Stimulated activated CD4-positive, alpha-beta T cell treated with anti-CD3 and anti-CD28 coated beads, Interleukin-12 subunit alpha, Interleukin-12 subunit beta, amount 100 ng/mL, for 48 hours (primary cell): ENCODE measurements at places on chromosomes 1 and 21.

DNA sequence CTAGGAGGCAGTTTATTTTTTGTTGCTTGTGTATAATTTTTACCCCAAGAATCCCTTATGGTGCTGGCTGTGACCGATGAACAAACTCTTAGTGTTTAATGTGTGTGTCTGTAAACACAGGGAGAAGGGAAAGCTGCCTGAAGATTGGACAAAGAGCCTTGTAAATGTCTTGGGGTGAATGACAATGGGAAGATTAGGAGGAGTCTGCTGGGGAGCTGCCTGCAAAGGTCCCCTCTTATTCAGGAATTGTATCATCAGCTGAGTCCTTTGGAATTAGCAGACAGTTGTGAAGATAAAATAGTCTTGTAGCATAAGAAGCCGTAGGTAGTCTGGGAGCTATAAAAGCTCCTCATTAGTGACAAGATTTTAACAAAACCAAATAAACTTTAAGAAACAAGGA, 88.4 kb downstream of the RUNX1 start:
- DNase-seq, result no peak

DNA sequence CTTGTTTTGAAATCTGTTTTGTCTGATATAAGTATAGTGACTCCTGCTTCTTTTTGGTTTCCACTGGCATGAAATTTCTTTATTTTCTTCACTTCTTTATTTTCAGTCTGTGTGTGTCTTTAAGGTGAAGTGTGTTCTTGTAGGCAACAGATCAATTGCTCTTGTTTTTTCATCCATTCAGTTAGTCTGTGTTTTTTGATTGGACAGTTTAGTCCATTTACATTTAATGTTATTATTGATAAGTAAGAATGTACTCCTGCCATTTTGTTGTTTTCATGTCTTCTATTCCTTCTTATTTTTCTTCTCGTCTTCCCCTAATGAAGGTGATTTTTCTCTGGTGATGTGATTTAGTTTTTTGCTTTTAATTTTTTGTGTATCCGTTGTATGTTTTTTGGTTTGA, 487.7 kb upstream of the PBX1 start:
- DNase-seq, result no peak

DNA sequence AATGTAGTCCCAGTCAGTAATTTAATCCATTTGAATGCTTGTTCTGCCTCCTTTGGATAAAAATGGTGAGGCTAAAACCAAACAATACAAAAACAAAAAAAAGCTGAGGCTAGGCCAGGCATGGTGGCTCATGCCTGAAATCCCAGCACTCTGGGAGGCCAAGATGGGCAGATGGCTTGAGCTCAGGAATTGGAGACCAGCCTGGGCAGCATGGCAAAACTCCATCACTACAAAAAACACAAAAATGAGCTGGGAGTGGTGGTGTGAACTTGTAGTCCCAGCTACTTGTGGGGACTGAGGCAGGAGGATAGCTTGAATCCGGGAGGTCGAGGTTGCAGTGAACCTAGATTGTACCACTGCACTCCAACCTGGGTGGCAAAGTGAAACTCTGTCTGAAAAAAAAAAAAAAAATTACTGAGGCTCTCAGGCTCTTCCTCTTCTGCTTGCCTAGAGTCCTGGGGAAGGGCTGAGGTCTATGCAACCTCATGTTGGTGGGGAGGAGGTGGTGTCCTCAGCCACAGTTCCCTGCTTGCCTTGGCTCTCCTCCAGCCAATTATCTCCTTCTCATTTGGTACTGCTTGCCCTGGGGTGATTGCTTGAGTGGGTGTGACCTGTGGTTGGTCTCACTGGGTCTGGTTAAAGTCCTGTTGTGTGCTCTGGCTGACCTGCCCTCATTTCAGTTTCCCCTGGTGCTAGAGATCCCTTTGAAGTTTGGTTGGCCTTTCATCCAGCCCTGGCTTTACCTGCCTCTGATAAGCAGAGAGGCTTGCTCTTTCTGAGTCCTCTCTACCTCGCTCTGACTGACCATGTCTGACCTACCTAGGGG, 20.9 kb downstream of the S1PR1 start:
- no peak for DNase-seq

DNA sequence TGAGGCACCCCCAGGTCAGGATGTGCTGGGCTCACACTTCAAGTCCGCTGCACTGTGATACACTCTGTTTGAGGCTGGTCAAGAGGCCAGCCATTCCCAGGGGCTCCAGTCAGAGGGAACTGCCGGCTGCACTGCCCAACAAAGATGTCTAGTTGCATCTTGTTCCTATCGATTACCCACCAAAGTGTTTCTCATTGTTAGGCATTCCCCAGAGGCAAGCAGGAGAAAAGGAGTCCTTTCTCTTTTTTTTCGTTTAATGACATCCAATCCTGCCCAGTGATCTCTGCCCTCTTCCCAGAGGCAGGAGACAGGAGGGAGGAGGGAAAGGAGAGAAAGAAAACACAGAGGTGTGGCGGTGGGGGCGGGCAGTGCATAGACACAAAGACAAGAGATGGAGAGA, 150.4 kb downstream of the OMA1 start:
- no peak for DNase-seq

- no peak for DNase-seq
Measured at GRCh38 chr1:40130892-40131291, 30.3 kb upstream of the RLF start.

- DNase-seq, result no peak
Measured at GRCh38 chr1:29052941-29053340, 70.8 kb downstream of the TMEM200B start.

DNA sequence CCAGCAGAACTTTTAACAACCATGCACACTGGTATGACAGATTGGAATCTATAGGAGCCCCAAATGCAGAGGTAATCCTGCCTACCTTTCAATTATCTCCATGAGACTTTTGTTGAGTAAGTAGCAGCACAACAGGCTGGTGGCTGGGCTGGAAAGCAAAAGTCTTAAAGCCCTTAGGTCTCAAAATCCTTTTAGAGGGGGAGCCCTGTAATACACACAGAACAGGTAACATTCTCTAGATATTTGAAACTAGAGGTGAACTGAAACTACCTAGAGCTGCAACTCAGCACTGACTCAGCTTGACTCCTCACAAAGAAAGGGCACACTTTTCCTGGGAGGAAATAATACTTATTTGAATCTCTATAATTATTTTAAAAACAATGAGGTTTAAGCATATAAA, 71.5 kb downstream of the CLCA4 start:
- DNase-seq, result no peak

- no peak for DNase-seq
Measured at GRCh38 chr1:206835186-206835585, 30.2 kb upstream of the IL20 start.

GRCh38 chr1:210531475-210532222, 202.9 kb downstream of the HHAT start:
- no peak for DNase-seq

- no peak for DNase-seq
Measured at GRCh38 chr1:22919341-22920025, 53.2 kb downstream of the LACTBL1 start.

- no peak for DNase-seq
Measured at GRCh38 chr1:227753999-227754711, 18.9 kb downstream of the SNAP47 start.

- no peak for DNase-seq
Measured at GRCh38 chr1:61138921-61139774, 56.8 kb downstream of the NFIA start.
